ENCODE measurements at places on chromosomes 2 and 18.

DNA sequence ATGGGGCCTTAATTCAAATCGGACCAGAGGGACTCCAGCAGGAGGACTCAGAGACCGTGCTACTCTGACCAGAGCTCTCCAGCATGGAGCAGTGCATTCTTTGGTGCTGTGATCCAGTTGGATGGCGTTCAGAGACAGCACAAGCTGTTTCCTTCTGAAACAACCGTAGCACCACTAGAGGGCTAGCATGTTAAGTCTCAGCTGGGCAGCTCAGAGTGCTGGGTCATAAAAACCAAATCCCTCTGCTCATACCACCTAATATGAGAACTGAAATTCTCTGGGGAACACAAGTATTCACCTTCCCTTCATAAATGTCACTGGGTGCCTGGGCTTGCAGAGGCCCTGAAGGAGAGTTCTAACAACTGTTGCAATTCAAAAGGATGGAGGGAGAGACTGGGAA lies 97.7 kb upstream of the TFCP2L1 start:
- no peak for DNase-seq

GRCh38 chr18:61471942-61472341 lies 138.7 kb downstream of the CDH20 start:
- no peak for DNase-seq

DNA sequence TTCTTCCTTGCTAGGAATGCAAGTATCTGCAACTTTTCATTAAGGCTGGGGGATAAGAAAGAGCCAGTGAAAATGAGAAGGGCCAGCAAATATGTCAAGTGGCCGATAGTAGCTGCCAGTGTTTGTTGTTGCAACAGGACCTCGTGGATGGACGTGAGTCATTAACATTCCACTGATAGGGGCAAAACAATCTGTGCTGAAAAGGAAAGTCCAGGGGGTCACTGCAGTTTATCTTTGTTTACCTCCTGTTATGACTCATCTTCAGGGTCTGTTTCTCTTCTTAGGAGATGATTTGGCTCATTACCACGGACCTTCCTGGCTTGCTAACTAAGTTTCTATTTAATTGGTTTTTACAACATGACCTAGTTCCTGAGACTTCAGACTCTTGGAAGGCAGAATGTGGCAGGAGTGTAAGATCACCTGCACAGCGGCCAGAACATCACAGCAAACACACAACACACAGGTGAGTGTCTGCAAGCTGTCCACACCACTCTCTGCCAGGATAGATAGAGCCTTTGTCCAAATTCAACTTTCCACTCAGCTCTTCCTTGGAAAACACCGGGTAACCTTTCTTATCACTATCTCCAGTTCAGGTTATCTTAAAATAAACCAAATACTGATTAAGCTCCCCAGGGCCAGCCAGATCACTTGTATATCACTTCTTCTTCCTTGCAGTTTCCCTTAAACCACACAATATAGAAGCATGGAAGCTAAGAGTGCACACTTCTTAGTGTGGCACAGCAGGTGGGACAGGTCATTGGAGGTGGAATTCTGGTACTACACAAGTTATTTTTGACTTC lies 157.5 kb upstream of the LMAN1 start:
- DNase-seq: peak; percentile 7

DNA sequence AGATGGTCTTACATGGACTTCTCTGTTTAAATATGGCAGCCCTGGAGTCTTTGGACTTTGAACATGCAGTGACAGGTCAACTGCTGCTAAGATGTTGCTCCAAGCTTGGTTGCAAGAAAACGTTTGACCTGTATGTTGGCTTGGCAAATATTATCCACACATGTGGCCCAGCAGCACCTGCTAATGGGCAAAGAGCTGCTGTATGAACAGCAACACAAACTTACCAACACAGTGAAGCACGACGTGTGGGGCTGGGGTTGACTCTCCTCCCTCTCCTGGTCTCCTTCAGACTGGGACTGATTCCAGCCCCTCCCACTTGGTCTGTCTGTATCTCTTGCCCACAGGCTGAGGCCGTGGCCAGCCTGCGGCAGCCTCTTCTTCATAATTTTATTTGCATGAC lies 3.8 kb downstream of the KCNE4 start:
- DNase-seq: no peak

- DNase-seq: no peak
These were observed 8.3 kb upstream of the COL6A3 start for GRCh38 chr2:237422309-237422708.

- no peak for DNase-seq
These were observed 220.4 kb upstream of the TFPI start for GRCh38 chr2:187774551-187775071.

DNA sequence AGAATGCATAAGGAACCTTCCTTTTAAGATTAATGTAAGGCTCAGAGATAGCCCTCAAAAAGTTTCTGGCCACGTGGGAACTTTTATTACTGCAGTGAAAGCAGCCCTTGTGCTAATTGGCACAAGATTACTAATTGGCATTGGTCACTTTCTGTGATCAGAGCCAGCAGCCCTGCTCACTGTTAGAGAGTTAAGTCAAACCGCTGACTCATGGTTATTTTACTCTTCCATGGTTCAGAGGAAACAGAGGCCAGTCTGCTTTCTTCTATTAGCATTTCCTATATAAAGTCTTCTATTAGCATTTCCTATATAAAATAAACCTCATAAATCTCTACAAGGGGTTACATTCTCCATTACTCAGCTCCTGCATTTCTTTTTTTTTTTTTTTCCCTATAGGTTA lies 1.5 kb upstream of the SLC35G4 start:
- DNase-seq: no peak

- no peak for DNase-seq
These were observed 91.0 kb upstream of the SLC4A10 start for GRCh38 chr2:161533218-161533617.

GRCh38 chr2:154447727-154448418 lies 250.6 kb upstream of the KCNJ3 start:
- DNase-seq: peak; percentile 88

GRCh38 chr2:97868986-97869721 lies 126.6 kb downstream of the TMEM131 start:
- no peak for DNase-seq

GRCh38 chr18:80246445-80247392 lies 595 bp downstream of the PARD6G start:
- DNase-seq: no peak

Data from LNCaP clone FGC (cell line).